ENCODE measurements at places on chromosomes 2 and 18.

GRCh38 chr2:60549928-60550177, 3.6 kb downstream of the BCL11A start:
- no peak for DNase-seq

DNA sequence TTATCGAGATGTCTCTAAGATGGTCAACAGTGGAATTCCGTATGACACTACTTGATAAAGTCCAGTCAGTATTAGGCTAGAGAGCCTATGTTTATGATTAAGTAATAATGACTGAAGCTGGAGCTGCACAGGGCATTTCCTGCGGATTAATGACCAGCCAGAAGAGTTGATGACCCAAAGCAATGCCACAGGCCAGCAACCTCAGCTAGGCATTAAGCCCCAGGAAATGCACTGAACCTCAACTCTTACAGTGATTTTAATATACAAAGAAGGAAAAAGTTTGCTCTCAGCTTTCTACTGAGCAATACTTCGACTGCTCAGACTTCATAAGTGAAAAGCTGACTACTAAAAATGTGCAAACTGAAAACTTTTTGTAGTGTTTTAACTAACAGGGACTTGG, 3.9 kb downstream of the KCTD1 start:
- DNase-seq = peak; percentile 14

DNA sequence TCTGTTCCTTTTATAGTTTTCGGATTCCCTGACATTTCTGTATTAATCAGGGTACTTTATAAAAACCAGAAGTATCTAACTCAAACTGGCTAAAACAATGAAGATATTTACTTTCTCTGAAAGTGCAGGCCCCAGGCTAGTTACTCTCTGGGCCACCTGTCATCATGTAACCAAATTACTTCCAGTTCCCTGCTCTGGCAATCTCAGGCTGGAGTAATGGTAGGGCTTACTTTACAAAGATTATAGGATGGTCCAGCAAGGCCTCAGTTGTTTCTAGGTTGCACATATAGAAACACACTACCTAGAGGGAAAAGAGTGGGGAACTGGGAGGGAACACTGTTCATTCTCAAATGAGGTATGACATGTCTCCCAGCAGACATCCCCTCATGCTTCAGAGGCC, 74.8 kb downstream of the CHST9 start:
- no peak for DNase-seq

DNA sequence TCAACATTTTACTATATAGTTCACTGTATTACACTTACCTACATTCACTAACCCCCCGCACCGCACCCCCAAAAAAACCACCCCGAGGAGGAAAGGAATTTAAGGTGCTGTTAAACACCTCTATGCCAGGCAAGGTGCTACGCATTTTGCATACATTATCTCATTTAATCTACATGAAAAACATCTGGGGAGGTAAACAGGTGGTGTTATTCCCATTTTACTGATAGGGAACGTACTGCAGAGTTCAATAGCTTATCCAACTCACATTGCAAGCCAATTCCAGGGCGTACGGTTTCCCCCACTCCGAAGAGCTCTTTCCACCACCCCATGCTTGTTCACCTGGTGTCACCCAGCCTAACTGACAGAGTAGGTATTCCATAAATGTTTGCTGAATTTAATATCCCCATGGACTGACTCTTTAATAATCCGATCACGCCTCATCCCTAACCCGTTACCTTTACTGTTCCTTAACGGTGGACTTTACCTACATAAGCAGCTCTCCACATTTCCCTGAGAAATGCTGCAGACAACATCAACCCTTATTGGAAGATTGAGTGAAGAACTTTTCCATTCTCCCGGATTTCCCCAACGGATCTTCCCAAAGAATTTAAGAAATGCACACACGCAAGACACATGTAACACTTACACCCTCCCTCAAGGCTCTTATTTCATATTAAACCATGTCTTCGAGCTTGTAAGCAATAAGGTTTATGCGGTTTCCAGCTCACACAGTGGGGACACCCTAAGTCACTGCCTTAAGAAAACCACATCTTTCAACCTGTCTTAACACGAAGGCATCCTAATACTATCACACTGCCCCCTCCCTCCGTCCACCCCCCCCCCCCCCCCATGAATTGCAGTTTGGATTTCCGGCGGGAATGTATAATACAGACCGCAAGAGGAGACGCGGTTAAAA, 1.2 kb downstream of the RAPH1 start:
- peak; percentile 54 for DNase-seq

GRCh38 chr2:134507697-134508096, 211.1 kb downstream of the TMEM163 start:
- DNase-seq = no peak

DNA sequence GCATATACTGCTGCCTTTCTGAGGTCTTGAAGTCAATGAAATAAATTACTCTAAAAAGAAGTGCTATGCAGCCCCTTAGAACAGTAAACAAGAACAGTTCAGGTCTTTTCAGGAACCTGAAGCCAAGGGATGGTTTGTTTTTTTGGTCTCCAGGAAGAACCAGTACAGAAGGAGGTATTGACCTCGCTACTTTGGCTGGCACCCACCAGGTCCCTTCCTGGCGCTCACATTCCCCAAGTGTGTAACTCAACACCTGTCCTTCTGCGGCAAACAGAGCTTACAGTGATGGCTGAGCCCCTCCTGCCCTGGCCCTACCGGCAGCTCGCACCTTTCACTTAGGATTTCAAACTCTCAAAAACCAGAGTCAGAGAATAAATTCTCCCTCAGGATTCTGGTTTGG, 51.9 kb downstream of the SETBP1 start:
- DNase-seq = no peak

DNA sequence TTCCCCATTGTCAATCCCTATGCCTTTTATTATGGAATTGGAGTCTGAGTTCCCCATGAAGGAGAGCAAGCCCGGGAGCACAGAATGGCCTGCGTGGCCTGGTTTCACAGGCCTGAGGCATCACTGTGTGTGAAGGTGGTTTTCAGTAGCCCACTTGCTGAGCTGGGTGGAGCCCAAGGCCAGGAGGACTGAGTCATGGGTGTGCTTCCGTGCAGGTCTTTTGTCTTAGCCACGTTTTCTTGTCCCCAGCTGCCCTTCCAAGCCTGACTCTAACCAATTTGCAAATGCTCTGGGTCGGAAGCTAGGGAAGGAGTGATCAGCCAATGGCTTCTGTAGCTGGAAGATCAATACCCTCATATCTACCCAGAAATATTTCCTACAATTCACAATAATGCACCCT, 119.2 kb downstream of the MAPK4 start:
- no peak for DNase-seq

DNA sequence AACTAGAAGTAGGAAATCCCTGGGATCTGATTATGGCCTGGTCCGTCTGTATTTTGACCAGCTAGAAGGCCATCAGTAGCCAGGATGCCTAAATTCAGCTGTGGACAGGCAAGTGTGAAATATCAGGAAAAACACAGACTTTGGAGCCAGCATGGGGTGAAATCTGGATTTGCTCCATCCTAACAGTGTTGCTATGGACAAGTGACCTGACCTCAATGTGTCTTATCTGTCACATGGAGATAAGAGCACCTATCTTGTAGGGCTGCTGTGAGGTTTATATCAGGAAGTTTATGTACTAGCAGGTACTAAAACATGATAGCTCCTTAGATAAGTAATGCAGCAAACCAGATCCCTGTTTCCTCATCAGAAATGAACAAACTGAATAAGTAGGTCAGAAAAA, 460.4 kb downstream of the STK39 start:
- no peak for DNase-seq

DNA sequence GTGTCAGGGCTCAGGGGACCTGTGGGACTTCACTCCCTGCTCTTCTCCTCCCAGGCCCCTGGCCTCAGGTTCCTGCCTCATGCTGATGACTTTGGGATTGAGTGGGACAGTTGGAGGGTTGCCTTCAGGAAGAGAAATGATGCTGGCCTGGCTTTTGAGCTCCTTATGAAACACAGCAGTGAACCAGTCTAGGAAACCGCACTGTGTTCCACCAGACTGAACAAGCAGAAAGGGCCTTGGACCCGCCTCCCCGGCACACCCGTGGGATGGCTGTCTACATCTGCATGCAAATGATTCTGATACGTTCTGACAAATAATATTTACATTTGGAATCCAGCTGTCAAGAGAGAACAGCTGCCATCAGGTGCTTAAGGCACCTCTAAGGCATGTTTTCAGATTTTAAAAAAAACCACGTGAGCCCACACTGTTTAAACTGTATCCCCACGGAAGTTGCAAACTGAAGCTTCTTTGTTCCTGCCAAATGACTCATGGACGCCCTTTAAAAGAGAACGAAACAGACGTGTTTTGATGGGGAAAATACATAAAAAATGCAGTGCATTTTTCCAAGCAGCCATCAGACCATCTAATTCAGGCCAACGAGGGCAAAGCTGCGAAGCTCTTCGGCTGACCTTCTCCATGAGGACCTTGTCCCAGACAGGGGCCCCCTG, 27.6 kb upstream of the ASAP2 start:
- DNase-seq = peak; percentile 80

DNA sequence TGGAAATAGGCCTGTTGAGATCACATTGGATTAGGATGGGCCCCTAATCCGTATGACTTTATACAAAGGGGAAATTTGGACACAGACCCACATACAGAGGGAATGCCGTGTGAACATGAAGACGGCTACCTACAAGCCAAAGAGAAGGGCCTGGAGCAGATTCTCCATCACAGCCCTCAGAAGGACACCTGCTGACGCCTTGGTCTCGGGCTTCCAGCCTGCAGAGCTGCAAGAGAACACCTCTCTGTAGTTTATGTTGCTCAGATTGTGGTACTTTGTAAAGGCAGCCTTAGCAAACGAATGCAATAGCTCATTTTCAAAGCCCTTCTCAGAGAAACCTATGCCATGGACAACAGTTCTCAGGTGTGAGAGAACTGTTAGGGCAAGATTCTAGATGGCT, 86.1 kb downstream of the LONRF2 start:
- DNase-seq = no peak

- DNase-seq = no peak
Measured at GRCh38 chr18:70332694-70333093, 43.8 kb downstream of the SOCS6 start.

GRCh38 chr2:65319674-65320041, 92.0 kb downstream of the ACTR2 start:
- no peak for DNase-seq

- DNase-seq = peak; percentile 77
Measured at GRCh38 chr2:47251404-47251675, 96.2 kb upstream of the STPG4 start.

DNA sequence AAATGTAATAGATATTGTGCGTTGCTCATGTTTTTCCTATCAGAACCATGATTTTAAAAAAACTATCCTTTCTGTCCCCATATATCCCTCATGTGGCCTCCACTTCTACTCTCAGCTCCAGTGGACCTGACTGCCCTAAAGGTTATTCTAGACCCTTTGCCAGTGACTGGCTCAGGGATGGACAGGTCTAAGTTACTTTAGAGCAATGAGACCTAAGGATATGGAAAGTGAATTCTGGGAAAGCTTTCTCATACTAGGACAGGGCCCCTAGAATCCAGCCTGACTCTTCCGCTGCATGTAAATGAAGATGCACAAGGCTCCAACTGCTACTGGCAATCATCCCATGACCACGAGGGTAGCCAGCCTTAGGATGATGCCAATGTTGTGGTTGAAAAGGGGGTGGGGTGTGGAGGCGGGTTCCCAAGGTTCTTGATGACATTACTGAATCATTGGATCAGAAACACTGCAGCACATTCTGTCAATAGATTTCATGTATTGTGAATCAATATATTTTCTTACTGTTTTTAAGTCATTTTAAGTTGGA, 21.3 kb downstream of the C2orf69 start:
- DNase-seq = peak; percentile 29

GRCh38 chr18:61931654-61932379, 39.0 kb upstream of the RNF152 start:
- DNase-seq = no peak

- DNase-seq = no peak
Measured at GRCh38 chr2:145561152-145561551, 1041.2 kb upstream of the ZEB2 start.

DNA sequence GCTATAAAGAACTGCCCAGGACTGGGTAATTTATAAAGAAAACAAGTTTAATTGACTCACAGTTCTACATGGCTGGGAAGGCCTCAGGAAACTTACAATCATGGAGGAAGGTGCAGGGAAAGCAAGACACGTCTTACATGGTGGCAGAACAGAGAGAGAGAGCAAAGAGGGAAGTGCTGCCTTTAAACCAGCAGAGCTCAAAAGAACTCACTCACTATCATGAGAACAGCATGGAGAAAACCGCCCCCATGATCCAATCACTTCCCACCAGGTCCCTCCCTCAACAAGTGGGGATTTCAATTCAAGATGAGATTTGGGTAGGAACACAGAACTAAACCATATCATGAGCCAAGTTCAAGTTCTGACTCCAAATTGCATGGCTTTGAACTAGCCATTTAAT, 62.8 kb upstream of the PPP1CB start:
- DNase-seq = no peak

DNA sequence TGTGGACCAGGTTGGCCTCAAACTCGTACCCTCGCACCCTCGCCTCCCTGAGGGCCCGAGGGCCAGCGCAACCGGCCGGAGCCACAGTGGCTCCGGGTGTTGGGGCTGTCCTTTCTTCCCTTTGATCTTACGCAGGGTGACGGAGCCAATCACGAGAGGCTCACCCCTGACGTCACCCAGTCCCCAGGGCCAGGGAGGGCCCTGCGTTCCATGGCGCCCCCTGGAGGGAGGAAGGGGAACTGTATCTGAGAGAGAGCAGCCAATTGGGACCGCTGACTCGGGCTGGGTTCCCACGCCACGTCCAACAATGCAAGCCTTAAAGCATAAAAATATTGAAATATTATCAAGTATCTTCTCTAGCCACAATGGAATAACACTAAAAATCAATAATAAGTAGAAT, 432.8 kb upstream of the LRRTM4 start:
- DNase-seq = no peak

GRCh38 chr18:47549021-47549540, 297.6 kb upstream of the SKOR2 start:
- DNase-seq = no peak

DNA sequence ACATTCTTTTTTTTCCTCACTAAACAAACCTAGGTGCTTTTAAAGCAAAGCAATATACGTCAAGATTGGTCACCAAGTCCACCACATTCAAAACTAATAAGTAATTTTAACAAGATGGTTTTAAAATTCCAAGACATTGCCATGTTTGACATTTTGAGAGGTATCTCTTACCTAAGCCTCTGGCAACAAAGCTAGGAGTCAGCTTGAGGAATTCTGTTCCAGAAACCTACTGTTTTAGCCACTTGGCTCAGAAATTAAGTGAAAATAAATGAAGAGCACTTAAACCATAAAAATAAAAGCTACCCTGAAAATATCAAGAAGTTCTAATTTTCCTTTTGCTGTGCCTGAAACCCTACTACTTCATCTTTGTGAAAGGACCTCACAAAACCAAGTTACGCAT, 30.0 kb upstream of the CHMP3 start:
- DNase-seq = no peak

Measured in RCC 7860 (cell line).